ENCODE measurements at places on chromosomes 6 and 20.
A peak's percentile ranks its signal among the peaks of the same experiment; 100 is the strongest.

- DNase-seq: no peak
Measured at GRCh38 chr20:57749131-57749690, 39.4 kb upstream of the PMEPA1 start.

DNA sequence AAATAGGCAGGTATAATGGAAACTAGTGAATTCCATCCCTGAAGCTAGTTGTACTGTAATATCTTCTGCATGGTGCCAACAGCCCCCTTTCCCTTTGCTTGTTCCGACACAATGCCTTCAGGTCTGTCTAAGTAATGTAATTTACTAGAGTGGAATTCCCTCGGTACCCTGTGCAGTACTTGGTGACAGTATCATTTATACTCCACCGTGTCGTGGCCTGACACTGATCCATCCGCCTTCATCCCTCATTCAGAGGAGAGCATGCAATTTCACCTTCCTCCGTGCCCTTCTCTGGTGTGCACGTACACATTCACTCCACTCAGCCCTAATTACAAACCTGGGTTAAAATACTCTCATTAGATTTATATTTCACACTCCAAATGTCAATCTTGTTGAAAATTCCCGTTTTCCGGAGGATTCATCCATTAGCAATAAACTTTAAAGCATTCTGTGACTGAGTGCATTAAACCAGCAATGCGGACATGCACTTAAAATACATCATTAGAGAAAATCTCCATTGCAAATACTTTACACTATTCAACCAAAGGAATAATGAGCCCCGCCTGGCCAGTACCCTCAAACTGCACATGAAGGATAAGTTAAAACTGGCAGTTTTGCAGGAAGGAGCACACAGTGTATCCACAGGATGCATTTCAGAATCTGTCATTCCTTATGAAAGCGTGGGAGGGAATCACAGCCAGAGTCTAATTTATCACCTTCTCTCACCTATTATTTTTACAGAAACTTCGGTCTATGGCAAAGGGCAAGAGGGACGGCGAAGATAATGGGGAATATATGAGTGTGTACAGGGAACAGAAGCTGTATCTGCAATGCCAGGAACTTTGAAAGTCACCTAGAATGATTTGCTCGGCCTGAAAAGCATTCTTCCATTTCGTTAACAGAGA is 182.5 kb downstream of the GJA10 start:
- no peak for DNase-seq

DNA sequence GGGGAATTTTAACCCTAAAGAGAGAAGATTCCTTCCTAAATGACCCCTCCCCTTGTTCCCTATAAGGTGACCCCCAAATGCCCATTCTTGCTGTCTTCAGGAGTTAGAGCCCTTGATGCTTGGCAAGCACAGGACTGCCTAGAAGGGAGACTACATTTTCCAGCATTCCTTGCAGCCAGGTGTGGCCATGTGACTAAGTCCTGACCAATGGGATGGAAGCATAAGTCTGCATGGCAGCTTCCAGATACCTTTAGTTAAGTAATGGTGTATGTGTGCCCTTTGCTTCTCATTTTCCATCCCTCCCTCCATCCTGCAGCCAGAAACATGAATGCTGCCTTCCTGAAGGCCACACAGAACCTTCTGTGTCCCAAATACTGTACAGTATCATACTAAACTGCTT is 5.5 kb downstream of the BFSP1 start:
- no peak for DNase-seq

- no peak for DNase-seq
Measured at GRCh38 chr6:166106076-166106686, 61.5 kb downstream of the TBXT start.

DNA sequence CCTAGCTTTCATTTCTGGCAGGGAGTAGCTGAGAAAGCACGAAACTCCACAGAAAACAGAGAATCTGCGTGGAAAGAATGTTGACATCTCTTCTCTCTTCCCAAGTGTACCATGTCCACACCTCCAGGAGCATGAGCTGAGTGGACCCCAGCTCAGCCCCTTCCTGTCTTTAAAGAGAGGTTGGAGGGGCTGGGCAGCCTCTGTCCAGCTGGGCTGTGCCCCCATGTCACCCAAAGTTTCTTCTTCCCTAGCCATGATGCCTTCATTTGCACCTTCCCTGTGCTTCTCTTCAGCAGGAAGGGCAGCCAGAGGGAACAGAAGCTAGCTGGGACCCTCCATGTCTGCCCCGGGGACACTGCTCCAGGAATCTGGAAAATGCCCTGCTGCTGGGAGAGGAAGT is 655.0 kb upstream of the DEFB115 start:
- DNase-seq: no peak

GRCh38 chr6:124970243-124970642 is 8.0 kb downstream of the RNF217 start:
- DNase-seq: no peak

DNA sequence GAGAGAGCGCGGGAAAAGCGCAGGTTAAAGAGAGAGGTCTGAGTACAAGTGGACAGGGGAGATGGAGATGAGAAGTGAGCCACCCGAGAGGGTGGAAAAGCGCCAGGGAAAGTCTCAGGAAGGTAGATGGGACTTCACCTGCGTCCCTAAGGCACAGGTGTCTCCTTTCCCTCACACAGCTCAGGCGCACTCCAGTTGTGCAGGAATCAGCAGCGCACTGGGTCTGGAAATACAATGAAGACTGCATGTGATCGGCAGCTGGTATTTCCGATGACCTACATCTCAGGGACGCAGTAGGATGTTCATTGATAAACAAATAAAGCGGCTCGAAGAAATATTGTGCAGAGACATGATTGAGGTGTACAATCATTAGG is 432 bp upstream of the KHDRBS2 start:
- no peak for DNase-seq

GRCh38 chr20:16951876-16952275 is 203.7 kb downstream of the OTOR start:
- no peak for DNase-seq

- no peak for DNase-seq
Measured at GRCh38 chr6:100701728-100702127, 179.4 kb downstream of the ASCC3 start.

DNA sequence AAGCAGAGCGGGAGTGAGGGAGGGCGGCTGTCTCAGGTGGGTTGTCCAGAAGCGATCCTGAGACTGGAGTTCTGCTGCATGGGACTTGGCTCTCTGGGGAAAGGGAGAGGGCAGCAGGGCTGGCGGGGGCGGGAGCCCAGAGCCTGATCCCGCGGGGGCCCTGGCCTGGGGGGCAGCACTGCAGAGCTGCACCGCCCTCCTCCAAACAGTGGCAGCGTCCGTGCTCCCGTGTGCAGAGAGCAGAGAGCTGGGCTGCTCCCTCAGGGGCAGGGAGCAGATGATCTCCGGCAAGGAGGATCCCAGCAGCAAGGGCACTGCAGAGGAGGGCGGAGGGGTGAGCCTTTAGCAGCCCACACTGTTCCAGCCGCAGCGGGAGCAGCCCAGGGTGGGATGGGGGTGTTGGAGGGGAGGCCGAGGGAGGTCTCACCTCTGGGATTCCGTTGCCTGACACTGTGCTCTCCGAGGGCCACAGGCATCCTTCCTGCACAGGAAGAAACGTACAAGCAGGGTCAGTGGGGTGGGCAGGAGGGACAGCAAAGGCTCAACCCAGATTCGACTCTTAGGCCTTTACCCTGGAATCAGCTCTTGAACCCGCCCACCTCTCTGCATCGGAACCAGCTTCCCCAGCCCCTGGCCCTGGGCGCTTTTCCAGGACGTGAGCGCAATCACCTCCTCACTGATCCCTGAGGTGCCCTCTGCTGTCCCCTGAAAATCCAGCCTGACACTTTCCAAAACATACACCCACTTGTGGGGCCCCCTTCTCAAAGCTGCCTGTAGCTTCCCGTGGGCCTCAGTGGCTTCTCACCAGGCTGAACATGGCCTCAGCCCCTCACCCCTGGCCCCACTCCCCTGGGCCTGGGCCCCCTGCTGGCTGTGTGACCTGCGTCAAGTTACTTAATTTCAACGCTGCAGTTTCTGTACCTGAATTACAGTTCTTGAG is 32.6 kb upstream of the ZBP1 start:
- DNase-seq: no peak

- DNase-seq: peak; percentile 20
Measured at GRCh38 chr20:57498425-57499400, 26.2 kb downstream of the CTCFL start.

- no peak for DNase-seq
Measured at GRCh38 chr6:102494808-102495207, 1101.3 kb downstream of the GRIK2 start.

DNA sequence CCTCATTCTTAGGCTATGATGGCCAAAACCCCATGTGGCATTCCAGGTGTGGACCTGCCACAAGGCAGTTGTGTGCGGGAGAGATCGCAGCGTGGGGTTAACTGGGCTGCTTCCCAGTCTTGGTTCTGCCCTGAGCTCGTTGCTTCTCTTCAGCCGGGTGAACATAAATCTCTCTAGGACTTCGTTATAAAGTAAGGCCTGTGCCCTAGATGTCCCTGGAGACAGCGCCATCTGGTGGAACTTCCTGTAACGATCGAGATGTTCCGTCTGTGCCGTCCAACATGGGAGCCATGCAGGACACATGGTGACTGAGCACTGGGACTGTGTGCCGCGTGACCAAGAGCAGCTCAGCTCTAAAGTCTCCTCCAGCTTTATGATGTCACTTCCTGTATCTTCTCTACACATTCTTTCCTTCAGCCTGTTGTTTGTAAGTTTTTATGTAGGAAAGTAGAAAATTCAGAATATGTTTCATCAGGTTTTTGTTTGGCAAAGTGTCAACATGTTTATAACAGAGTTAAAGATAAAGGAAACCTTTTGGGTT is 26.8 kb upstream of the RPP40 start:
- DNase-seq: peak; percentile 62

- no peak for DNase-seq
Measured at GRCh38 chr6:30886897-30887255, 2.6 kb downstream of the DDR1 start.

- no peak for DNase-seq
Measured at GRCh38 chr6:100440935-100441334, 23.8 kb downstream of the SIM1 start.

- DNase-seq: no peak
Measured at GRCh38 chr6:138255443-138255842, 37.2 kb upstream of the PBOV1 start.

DNA sequence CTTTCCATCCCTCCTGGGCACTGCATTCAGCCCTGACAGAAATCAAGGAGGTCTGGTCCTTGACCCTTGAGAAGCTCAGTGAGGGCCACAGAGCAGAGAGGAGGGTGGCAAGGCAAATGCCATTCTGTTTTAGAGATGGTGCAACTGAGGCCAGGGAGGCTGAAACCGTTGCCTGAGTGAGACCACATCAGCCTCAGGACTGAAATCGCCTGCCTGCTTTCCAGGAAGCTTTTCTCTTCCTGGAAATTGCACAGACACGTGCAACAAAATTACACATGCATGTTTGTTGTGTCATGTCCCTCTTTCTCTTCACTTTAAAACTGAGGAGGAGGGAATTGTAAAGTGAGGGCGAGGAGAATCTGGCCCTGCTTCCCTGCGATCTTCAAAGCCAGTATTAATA is 113.7 kb upstream of the PDE10A start:
- DNase-seq: no peak

DNA sequence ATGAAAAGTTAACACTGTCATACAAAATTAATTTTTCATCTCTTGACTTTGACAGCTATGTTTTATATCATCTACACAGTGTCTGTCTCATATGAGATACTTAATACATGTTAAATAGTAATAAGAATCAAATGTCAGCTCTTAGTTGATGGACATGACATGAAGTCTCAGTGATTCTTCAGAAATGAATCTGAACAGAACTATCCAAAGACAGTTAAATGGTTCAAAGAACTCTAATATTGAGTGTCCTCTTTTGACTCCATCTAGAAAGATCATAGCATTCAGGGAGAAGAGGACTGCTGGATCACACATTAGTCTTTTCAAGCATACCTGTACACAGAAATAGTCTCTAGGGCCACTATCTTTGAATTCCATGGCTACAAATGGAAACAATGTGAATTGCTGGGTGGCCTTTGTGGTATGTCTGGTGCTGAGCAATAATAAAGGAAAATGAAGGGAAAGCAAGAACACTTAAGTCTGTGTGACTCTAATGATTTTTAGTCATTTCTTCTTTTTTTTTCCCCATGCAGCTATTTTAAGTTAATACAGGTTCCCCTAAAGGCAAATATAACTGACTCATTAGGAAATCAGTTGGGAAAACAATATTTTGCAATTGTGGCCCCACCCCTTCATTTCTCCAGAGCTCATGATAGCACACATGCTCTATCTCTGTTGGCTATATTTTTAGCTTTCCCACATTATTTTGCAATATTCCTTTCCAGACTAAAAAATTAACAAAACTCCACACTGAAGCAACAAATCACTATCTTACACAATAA is 367.5 kb downstream of the GRIK2 start:
- no peak for DNase-seq

DNA sequence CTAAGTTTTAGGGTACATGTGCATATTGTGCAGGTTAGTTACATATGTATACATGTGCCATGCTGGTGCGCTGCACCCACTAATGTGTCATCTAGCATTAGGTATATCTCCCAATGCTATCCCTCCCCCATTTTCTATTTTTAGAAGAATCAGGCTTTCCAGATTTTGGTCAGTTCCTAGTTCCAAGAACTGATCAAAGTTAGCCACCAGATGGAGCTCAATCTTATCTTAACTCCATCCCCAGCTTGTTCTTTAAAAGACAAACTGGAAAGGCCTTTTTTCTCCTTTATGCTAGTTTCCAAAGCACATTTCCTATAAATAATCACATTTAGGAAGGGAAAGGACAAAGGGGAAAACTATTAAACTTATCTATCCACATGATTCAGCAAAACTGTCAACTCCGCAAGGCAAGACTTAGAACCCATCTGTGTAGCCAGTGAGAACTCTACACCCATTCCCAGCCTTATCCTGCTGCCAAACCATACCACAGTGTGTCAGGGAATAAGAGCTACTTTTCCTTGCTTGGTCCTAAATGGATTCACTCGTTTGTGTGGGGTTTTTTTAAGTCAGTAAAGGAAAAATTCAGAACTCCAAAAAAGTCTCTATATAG is 22.8 kb upstream of the KHDC1 start:
- no peak for DNase-seq

DNA sequence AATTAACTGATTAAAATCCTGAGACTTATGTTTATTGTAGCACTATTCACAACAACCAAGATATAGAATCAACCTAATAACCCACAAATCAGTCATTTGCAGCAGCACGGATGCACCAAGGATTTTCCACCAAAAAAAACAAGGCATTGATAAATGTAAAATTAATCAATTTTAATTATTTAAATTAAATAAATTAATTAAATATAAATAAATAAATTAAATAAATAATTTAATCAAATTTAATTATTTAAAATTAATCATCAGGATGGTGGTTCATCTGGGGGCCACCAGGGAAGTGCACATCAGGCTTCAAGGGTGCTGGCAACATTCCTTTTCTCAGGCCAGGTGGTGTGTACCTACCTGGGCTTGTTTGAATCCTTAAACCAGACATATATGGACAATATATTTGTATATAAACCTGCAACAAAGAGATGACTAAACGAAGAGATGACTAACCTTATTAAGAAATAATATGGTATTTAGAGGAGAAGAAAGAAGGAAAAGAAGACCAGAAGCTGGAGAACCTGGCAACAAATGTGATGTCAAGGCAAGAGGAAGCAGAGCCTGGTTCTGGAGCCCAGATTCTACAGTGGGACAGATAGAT is 89.2 kb downstream of the CD164 start:
- no peak for DNase-seq
